ENCODE measurements at places on chromosomes 4 and X.

DNA sequence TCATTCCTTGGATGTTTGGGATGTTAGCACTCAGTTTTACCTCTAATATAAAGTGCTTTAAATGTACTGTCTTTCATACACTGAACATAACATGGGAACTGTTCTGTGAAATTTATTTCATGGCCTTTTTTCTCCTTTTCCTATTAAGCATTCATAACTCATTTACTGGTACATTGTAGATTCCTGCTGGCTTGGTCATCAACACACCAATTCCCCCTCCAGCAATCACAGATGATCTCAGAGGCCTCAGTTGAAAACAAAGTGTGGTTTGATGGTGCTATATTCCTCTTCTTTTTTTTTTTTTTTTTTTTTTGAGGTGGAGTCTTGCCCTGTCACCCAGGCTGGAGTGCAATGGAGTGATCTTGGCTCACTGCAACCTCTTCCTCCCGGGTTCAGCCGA is 61.9 kb upstream of the FAM47B start:
- H3K4me3 ChIP-seq: no peak overlapping the region
- no peak for DNase-seq
- no peaks in the 10 kb centered on the region for H3K4me1 ChIP-seq
- H3K27ac ChIP-seq: no peak overlapping the region

GRCh38 chr4:109820563-109820962 is 5.0 kb downstream of the GAR1 start:
- H3K27ac ChIP-seq: peak overlapping the region; percentile 56
- no peak overlapping the region for H3K4me3 ChIP-seq
- peaks cover 3% of the 10 kb centered on the region for H3K36me3 ChIP-seq
- DNase-seq: peak; percentile 50
- H3K4me1 ChIP-seq: peaks cover 12% of the 10 kb centered on the region

GRCh38 chr4:32778025-32778424 is 2057.9 kb downstream of the PCDH7 start:
- no peaks in the 10 kb centered on the region for H3K27me3 ChIP-seq
- H3K36me3 ChIP-seq: no peaks in the 10 kb centered on the region
- no peak for DNase-seq
- no peak overlapping the region for H3K27ac ChIP-seq

GRCh38 chrX:26848511-26848910 is 614.6 kb downstream of the PPP4R3C start:
- H3K4me3 ChIP-seq: no peak overlapping the region
- no peak for DNase-seq
- no peaks in the 10 kb centered on the region for H3K4me1 ChIP-seq
- H3K36me3 ChIP-seq: no peaks in the 10 kb centered on the region

- no peak for DNase-seq
- no peak overlapping the region for H3K4me3 ChIP-seq
- no peaks in the 10 kb centered on the region for H3K27me3 ChIP-seq
- no peaks in the 10 kb centered on the region for H3K36me3 ChIP-seq
- no peak overlapping the region for H3K27ac ChIP-seq
These were observed 56.9 kb upstream of the PRPS1 start for GRCh38 chrX:107571296-107571998.

GRCh38 chr4:112007391-112007790 is 137.9 kb upstream of the FAM241A start:
- no peaks in the 10 kb centered on the region for H3K4me1 ChIP-seq
- no peak overlapping the region for H3K27ac ChIP-seq
- no peaks in the 10 kb centered on the region for H3K36me3 ChIP-seq
- no peak overlapping the region for H3K4me3 ChIP-seq
- H3K27me3 ChIP-seq: no peaks in the 10 kb centered on the region
- DNase-seq: no peak

DNA sequence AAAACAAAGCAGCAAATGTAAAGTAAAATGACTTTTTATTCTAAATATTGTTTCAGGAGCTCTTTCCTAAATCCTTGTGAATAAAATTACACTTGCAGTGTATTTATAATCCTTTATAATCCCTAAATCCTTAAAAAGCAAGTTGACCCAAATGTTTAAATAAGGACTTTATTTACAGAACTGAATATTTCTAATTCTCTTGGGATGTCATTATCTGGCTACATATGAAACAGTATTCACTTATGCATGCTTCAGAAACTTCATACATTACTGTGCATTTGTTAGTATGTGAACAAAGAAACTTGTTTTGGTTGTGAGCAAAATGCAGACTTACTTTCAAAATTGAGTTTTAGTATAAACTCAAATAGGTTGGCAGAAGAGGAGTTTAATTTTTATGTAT is 49.2 kb downstream of the PTTG2 start:
- no peak overlapping the region for H3K4me3 ChIP-seq
- no peaks in the 10 kb centered on the region for H3K4me1 ChIP-seq
- DNase-seq: no peak
- H3K27ac ChIP-seq: no peak overlapping the region
- no peaks in the 10 kb centered on the region for H3K36me3 ChIP-seq

DNA sequence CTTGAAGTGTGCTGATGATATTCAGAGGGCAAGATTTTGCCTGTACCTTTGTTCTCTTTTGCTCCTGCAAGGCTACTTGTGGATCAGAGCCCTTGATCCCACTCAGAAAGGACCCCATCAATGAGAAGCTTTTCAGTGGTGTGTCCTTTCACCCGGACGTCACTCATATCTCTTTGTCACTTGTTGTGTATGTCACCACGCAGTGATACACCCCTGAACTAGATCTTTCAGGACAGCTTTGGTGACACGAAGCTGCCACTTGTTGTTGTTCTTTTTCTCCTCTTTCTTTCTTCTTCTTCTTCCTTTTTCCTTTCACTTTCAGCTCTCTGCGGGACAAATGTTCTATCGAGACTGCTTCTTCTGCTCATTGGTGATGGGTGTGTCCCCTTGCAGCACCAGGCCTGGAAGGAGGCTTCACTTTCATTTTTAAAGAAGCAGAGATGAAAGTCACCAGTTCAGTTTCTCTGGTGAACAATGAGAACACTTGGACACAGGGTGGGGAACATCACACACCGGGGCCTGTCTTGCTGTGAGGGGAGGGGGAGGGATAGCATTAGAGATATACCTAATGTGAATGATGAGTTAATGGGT is 83.6 kb downstream of the NBDY start:
- H3K36me3 ChIP-seq: no peaks in the 10 kb centered on the region
- H3K27me3 ChIP-seq: peaks cover 19% of the 10 kb centered on the region
- no peaks in the 10 kb centered on the region for H3K4me1 ChIP-seq
- peak overlapping the region; percentile 2 for H3K4me3 ChIP-seq

- H3K27ac ChIP-seq: no peak overlapping the region
- H3K4me3 ChIP-seq: no peak overlapping the region
These were observed 45.6 kb upstream of the BOD1L1 start for GRCh38 chr4:13673167-13673566.

GRCh38 chr4:66489783-66490452 is 819.6 kb upstream of the EPHA5 start:
- no peaks in the 10 kb centered on the region for H3K36me3 ChIP-seq
- H3K27me3 ChIP-seq: no peaks in the 10 kb centered on the region
- H3K4me1 ChIP-seq: no peaks in the 10 kb centered on the region
- DNase-seq: no peak

DNA sequence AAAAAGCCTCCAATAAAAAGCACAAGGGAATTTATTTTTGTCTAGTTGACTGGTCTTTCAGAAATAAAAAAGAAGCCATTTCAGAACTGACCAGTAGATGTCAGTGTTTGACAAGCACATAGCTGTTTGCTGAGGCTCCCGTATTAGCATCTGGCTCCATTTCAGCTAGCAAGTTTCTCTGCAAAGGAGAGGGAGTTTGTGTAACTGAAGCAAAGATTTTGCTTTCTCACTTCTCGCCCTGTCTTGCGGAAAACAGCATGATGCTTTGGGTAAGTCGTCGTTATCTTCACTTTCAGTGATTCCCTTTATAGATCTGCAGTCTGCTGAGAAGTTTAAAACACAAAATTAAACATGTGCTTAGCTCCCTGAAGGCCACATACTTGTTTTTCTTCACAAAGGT is 85.5 kb downstream of the CT47B1 start:
- no peaks in the 10 kb centered on the region for H3K4me1 ChIP-seq
- DNase-seq: no peak
- H3K36me3 ChIP-seq: no peaks in the 10 kb centered on the region
- no peaks in the 10 kb centered on the region for H3K27me3 ChIP-seq
- no peak overlapping the region for H3K27ac ChIP-seq

DNA sequence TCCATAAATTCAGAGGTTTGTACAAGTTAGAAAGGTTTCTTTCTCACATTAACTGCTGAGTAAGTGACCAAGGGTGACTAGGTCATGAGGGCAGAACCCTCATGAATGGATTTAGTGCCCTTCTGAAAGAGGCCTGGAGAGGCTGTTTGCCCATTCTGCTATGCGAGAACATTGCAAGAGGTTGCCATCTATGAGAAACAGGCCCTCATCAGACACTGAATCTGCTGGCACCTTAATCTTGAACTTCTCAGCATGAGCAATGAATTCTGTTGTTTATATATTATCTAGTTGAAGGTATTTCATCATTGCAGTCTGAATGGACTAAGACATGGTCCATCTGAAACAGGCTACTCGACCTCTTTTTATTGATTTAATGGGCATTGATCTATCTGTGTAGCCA is 96.2 kb upstream of the GPRIN3 start:
- DNase-seq: no peak
- H3K27ac ChIP-seq: no peak overlapping the region
- H3K4me1 ChIP-seq: no peaks in the 10 kb centered on the region
- no peaks in the 10 kb centered on the region for H3K36me3 ChIP-seq
- H3K4me3 ChIP-seq: no peak overlapping the region

DNA sequence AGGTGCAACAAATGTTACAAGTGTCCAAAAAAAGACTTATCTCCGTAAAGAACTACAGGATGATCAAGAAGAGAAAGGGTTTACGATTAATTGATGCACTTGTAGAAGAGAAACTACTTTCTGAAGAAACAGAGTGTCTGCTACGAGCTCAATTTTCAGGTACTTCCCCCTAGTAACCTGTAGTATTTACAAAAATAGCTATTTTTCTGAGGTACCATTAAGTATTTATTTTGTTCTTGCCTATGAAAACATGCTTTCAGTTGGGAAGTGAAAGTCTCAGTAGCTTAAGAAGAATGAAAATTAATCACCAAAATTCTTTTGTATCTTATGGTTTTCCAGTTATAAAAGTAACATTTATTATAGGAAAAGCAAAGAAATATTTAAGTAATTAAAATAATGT is 5.9 kb downstream of the THAP9 start:
- no peak overlapping the region for H3K4me3 ChIP-seq
- no peaks in the 10 kb centered on the region for H3K4me1 ChIP-seq
- H3K27me3 ChIP-seq: no peaks in the 10 kb centered on the region
- no peaks in the 10 kb centered on the region for H3K36me3 ChIP-seq
- DNase-seq: no peak

DNA sequence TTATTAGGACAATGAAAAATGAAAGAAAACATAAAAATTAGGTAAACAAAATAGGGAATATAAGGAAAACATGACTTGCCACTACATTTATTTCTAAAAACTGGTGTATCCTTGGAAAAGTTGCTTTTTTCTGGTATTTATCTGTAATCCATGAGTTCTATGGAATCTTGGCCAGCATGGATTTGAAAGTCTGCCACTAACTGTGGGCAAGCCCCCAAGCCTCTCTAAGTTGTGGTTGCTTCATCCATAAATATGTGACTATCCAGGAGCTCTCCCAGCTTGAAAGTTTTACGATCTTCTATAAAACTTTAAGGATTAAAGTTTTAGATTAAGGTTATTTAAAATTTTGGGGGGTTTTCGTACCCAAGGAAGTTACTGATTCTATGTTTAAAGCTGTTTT is 21.8 kb downstream of the RPS6KA3 start:
- H3K27me3 ChIP-seq: no peaks in the 10 kb centered on the region
- no peaks in the 10 kb centered on the region for H3K4me1 ChIP-seq
- H3K4me3 ChIP-seq: no peak overlapping the region
- no peak overlapping the region for H3K27ac ChIP-seq

- H3K4me3 ChIP-seq: peak overlapping the region; percentile 42
- H3K4me1 ChIP-seq: peaks cover 18% of the 10 kb centered on the region
- H3K27me3 ChIP-seq: no peaks in the 10 kb centered on the region
- H3K36me3 ChIP-seq: no peaks in the 10 kb centered on the region
- peak overlapping the region; percentile 50 for H3K27ac ChIP-seq
These were observed 16.1 kb downstream of the RNF4 start for GRCh38 chr4:2484993-2485392.

DNA sequence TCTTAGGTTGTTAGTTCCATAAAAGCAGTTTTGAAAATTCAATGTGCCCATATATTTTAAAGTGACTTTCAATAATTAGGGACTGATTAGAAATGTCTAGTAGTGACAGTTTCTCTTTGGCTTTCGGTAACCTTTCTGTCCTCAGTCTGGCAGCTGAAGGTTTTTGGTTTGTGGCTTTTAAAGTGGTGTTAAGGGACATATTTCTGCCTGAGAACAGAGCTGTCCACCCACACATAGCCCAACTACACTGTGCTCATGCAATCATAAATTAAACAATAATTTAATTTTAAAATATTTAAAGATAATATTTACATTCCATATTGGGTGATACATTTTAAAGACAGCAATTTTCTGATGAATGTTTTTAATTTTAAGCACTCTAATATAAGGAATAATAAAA is 335.0 kb upstream of the TENM3 start:
- H3K36me3 ChIP-seq: no peaks in the 10 kb centered on the region
- no peaks in the 10 kb centered on the region for H3K4me1 ChIP-seq
- H3K4me3 ChIP-seq: no peak overlapping the region
- H3K27me3 ChIP-seq: no peaks in the 10 kb centered on the region

DNA sequence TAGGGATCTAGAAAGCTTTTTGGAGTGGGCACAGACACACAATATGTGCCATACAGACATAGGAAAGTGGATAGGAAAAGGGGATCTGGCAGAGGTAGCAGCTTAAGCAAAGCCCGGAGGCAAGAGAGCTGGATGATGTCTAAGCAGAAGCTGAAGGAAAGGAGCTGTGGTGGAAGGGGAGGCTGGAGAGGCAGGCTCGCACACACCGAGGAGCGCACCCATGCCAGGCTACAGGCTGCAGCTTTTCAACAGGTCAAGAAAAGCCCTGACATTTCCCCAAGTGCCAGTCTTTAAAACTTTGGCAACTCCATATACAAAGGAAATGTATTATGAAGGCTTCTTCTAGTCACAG is 67.4 kb downstream of the SOWAHB start:
- H3K4me1 ChIP-seq: no peaks in the 10 kb centered on the region
- H3K36me3 ChIP-seq: no peaks in the 10 kb centered on the region
- DNase-seq: no peak
- no peak overlapping the region for H3K27ac ChIP-seq
- no peak overlapping the region for H3K4me3 ChIP-seq

DNA sequence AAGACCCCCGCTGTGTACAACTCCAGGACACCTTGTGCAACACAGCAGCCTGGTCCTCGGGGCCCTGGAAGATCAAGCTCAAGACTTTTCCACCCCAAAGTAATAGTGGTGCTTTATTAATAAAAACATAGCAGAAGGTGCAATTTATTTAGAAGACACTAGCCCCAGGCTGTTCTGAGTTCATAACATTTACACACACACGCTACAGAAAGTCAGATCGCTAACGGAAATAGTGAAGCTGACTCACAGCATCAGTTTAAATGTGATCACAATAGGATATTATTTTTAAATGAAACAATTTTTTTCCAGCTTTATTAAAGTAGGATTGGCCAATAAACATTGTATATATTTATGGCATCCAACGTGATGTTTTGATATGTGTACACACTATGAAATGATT is 141.0 kb downstream of the STK32B start:
- no peaks in the 10 kb centered on the region for H3K4me1 ChIP-seq
- H3K4me3 ChIP-seq: no peak overlapping the region
- no peak overlapping the region for H3K27ac ChIP-seq
- DNase-seq: no peak
- no peaks in the 10 kb centered on the region for H3K36me3 ChIP-seq
- no peaks in the 10 kb centered on the region for H3K27me3 ChIP-seq

Data from breast epithelium (tissue), 4 donors.